ENCODE measurements at places on chromosomes 2 and 18.

- no peak for DNase-seq
Measured at GRCh38 chr2:23293063-23293462, 91.9 kb upstream of the KLHL29 start.

DNA sequence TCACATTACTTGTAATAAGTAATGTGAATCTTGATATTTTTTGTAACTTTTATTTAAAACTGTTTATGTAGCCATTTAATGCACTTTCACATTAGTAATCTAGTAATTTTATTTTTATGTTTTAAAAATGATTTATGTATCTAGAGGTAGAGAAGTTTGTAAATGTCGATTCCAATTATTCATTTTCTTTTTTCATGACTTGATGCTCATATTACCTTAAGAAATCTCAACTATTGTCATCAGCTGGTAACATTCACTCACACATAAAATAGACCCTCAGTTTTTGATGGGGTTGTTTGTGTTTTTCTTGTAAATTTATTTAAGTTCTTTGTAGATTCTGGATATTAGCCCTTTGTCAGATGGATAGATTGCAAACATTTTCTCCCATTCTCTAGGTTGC, 351.7 kb upstream of the CDH7 start:
- DNase-seq: no peak

- DNase-seq: no peak
Measured at GRCh38 chr2:168896783-168897182, 4.3 kb upstream of the G6PC2 start.

GRCh38 chr2:127887082-127887775, 1.5 kb upstream of the AMMECR1L start:
- no peak for DNase-seq

- DNase-seq: no peak
Measured at GRCh38 chr2:75589391-75590105, 28.8 kb upstream of the EVA1A start.

- peak; percentile 47 for DNase-seq
Measured at GRCh38 chr2:205747829-205748386, 65.6 kb downstream of the NRP2 start.

GRCh38 chr2:185475914-185476313, 262.7 kb upstream of the FSIP2 start:
- DNase-seq: no peak

- DNase-seq: no peak
Measured at GRCh38 chr2:2326068-2327040, 4.7 kb downstream of the MYT1L start.

- DNase-seq: no peak
Measured at GRCh38 chr2:109700680-109701274, 86.6 kb downstream of the SOWAHC start.

DNA sequence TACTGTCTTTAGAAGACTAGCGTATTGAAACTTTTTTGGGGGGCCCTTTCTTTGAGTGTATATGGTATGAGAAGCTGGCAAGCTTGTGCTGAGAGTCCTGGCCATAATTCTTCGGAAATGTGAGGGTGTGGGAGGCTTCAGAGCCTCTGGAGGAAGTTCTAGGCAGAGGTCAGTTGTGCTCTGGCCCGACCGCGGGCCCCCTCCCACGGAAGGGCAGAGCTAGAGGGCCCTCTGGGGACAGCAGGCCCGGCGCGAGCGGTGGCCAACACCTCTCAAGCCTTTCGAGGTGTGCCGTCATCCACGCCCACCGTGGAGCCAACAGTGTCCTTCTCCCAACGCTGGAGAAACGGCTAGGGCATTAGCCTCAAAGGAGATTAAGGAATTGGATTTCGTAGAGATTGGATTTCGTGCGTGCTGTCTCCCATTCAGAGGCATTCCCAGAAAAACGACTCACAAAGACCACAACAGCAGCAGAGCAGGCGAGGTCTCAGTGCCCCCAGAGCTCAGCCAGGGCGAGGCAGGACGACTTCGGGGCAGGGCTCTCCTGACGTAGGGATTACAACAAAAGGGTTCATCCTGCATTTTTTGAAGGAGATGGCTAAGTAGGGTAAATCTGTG, 2.2 kb upstream of the MTCL1 start:
- DNase-seq: no peak

DNA sequence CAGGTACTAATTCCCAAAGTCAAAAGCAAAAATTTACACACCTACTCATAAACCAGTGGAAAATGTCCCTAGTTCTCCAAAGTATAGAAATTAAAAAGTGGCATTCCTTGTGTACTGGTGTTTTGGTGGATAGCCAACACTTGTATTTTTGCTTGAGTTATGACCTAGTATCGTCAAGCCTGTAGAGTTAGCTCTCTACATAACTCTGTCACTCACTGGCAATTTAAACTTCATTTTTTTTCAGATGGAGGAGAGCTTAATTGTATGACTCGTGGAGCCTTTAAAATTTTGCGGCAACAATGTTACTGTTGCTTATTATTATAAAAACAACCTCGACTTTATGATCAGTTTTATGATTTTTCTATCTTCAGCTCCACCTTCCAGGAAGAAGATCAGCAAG, 58.7 kb downstream of the ITGB6 start:
- no peak for DNase-seq

DNA sequence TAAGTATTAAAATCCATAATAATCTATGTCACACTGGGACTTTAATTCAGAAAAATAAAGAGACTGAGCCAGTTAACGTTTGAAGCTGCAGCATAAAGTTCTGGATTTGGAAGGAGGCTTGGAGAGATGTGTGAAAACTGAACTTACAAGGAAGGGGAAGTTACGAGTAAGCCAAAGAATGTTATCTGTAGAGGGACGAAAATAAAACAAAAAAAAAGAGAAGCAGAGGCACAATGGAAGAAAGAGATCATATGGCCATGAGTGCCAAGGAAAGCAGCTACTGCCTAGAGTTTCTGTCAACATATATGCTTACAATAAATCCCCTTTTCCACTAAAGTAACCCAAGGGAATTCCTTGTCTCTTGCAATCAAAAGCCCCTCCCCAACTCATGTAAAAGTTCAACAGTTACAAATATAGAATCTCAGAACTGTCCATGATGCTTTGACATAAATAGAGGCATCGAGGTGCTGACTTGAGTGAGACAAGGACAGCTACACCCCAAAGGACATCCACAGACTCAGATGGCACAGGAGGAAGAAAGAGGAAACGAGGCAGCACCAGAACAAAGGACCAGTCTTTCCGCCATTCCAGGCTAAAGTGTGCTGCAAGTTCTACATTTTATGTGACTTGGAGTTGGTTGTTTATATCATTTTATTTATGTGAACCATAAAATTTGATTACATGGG, 16.1 kb upstream of the ARL5A start:
- DNase-seq: no peak

DNA sequence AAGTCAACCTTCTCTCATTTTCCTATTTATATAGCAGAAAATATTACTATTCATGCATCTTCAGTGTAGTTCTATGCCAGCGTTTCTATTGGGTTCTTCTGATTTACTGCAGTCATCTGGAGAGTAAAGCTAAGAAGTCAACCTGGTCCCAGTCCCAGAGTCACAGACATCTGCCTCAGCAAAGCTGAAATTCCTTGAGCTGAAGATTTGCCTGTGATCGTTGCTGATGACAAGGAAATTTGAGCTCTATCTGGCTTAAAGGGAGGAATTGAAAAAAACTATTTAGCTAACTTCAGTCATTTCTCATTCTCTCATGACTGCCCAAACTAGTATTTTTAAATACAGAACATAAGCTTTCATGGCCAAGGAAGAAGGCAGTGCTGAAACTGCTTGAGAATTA, 45.7 kb downstream of the RND3 start:
- no peak for DNase-seq

DNA sequence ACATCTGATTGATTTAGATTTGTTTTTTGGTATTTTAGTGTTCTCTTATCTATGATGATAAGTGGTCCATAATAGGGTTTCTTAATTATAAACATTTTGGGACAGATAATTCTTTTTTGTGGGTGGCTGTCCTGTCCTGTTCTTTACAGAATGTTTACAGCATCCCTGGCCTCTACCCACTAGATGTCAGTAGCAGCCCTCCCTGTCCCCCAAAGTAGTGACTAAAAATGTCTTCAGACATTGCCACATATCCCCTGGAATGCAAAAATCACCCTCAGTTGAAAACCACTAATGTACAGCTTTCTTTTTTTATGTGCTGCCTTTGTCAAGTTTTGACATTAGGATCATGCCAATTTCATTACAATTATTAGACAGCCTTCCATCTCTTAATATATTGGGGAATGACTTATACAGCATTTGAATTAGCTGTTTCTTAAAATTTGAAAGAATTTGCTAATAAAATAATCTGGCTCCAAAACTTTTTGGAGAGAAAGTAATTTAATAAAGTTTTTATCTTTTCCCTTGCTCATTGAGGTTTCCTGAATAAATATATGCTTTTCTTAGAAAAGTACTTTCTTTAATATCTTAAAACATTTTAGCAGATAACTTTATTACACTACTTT, 19.5 kb downstream of the WIPF1 start:
- DNase-seq: no peak

DNA sequence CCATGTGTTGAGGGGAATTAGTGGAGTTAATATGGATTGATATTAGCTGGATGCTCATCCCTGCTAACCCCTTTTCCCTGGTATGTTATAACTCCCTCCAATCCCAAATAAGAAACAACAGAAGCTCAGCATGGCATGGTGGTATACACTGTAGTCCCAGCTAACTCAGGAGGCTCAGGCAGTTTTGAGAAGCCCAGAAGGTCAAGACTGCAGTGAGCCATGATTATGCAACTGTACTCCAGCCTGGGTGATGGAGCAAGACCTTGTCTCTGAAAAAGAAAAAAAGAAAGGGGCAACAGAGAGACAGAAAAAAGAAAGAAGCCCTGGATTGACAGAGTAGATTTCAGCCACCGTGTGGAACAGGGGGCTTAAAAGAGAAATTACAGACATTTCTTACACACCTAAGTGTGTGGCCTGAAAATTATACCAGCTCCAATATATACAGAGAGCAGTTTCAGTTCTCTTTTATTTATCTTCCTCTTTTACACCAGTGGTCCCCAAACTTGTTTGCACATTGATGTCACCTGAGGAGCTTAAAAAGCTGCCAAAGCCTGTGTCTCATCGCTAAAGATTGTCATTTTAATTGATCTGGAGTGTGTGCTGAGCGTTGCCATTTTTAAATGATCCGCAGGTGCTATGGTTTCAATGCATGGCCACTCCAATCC, 203.6 kb downstream of the UBE2E3 start:
- no peak for DNase-seq

DNA sequence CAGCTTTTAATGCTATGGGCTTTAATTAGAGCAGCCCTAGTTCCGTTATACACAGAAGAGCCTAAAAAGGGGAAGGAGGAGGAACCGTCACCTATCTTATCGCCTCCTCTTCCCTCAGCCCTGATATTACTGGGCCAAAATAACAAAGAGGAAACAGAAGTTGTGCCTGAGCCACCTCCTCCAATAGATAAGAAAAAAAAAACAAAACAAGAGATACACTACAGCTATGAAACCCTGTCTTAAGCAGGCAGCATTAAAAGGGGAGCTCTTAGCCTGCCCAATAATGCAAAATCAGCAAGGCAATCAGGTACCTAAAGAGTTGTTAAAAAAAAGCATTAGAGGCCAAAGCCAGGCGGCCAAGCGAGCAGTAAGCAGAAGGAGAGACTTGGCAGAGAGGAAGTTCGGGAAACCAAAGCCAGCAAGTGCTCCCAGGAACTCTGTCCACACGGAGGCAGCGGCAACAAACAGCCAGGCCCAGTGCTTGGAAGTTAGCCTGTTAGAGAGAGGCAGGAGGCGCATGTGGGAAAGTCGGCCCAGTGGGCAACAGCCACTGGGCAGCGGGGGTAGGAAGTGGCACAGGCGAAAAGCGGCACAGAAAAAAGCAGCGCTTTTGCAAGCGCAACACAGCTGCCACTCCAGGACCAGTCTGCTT, 41.8 kb upstream of the PDK1 start:
- DNase-seq: no peak

DNA sequence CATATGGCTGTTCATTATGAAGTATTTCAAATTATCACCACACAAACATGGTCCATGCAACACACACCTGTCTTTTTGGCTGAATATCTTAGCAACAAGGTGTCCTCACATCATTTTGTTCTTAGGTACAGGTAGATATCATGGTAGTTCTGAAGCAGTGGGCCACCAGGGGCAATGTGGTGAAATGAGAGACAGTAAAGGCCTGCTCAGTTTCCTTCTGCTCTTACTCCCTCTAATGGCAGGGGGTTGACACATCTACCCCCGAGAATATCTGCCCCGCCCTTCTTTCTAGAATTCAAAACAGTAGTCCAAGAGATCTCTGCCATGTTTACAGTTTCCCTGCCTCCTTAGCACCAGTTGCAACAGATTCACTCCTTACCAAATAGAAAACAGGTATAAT, 147.0 kb upstream of the KLHL14 start:
- DNase-seq: no peak

DNA sequence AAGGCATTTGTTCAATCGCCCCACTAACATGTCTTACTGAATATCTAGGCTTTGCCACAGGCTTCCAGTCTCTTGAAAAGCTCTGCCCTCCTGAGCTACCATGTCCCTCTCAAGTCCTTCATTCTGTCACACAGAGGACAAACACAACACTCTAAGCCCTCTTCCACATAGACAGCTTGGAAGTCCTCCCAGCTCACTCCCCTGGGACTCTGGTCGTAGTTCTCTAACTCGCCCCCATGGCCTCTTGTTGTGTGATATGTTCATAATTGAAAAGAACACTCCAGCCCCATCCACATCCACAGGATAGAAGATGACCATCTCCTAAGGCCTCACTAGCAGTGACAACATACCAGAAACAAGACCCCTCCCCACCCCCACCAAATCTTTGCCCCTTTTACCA, 37.9 kb downstream of the BUB1 start:
- DNase-seq: no peak

- peak; percentile 68 for DNase-seq
Measured at GRCh38 chr2:55010149-55010591, 40.1 kb downstream of the RTN4 start.

GRCh38 chr2:219460424-219460926, 25.8 kb downstream of the SPEG start:
- DNase-seq: no peak

- DNase-seq: no peak
Measured at GRCh38 chr2:104793966-104794365, 59.9 kb upstream of the POU3F3 start.

DNA sequence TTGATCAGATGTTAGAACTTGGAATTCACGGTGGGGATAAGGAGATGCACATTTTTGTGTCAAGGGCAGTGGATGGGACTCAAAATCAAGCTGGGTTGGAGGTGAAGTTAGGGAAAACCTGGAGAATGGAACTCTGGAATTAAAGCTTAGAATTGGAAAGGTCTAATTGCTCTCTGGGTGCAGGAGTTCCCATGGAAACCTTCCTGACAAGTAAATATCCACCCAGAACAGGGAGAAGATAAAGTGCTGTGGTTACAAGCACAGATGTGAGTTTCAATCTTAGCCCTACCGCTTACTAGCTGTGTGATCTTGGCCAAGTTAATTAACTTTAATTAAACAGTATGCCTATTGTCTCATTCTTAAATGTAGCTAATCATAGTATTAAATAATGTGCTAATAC, 71.3 kb upstream of the TCF7L1 start:
- no peak for DNase-seq

DNA sequence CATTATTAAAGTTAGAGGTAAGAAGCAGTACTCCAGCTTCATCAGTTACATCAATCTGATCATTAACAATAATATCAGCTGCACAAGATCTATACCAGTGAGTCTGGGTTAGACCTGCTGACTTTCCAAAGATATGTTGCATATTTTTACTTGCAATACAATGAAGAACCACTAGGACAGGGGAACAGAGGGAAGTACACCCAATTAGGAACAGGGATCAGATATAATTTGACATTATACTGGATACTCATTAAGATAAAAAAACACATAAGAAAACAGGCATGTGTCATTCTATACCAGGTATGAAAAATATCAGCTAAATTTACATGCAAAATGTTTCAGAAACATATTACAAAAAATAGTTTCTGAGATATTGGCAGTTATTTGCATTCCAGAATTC, 995.1 kb upstream of the DDX18 start:
- DNase-seq: no peak

All from Caki2 (cell line).